Activated CD4-positive, alpha-beta T cell treated with anti-CD3 and anti-CD28 coated beads, Interleukin-2, amount 50 U/mL, for 16 hours (primary cell): ENCODE measurements at places on chromosomes 6 and 20.

GRCh38 chr6:100518588-100518987 lies 53.9 kb upstream of the SIM1 start:
- no peak for DNase-seq

- no peak for DNase-seq
Observed at GRCh38 chr6:108123946-108124345, 41.9 kb upstream of the NR2E1 start.

DNA sequence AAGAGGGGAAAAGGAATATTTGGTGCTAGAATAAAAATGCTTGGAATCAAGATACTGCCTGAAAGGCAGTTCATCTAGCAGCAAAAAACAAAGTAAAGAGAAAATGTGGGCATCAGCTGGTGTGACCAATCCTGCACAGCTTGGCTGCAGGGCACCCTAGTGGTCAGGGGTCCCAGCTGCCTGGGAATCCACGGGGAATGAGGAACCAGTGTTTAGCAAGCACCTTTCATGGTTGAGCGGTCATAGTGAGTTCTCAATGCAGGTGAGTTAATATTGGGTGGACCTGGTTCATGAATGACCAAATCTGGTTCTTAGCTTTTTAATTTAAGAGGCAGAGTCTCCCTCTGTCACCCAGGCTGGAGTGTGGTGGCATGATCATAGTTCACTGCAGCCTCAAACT lies 53.3 kb downstream of the CAP2 start:
- no peak for DNase-seq

GRCh38 chr6:34059914-34060313 lies 86.0 kb downstream of the GRM4 start:
- DNase-seq: no peak

- no peak for DNase-seq
Observed at GRCh38 chr20:11832851-11833250, 84.8 kb upstream of the BTBD3 start.

DNA sequence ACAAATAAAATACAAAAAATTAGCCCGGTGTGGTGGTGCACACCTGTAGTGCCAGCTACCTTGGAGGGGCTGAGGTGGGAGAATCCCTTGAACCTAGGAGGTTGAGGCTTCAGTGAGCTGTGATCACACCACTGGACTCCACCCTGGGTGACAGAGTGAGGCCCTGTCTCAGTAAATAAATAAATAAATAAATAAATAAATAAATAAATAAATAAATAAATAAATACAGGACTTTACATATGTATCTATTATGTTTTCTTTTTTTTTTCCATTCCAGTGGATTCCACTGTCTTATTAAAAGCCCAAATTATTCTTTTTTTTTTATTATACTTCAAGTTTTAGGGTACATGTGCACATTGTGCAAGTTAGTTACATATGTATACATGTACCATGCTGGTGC lies 41.1 kb upstream of the ENPP5 start:
- no peak for DNase-seq
